ENCODE measurements at places on chromosomes 6 and 20. TPM values are rescaled to one million over a fixed set of nuclear protein-coding genes. Genes with fewer than 3 reads are reported as not detected.

PNPLA1 gene
- total RNA-seq: 0.22 TPM

GRCh38 chr20:8798505-8798904, 270.4 kb upstream of the PLCB4 start:
- no peak for DNase-seq

- DNase-seq: no peak
Measured at GRCh38 chr20:1264727-1265126, 1.4 kb upstream of the SNPH start.

DNA sequence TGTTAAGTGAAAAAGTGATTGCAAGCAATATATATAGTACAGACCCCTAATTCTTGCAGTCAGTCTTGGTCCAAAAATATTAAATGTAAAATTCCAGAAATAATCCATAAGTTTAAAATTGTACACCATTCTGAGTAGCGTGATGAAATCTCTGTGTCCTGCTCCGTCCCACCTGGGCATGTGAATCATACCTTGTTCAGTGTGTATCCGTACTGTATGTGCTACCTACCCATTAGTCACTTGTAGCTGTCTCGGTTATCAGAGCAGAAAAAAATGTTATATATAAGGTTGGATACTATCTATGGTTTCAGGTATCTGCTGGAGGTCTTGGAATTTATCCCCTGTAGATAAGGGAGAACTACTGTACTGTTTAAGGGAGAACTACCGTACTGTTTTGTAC, 16.3 kb downstream of the IRAK1BP1 start:
- DNase-seq: no peak

GRCh38 chr6:137787016-137787415, 80.0 kb upstream of the TNFAIP3 start:
- DNase-seq: no peak

DNA sequence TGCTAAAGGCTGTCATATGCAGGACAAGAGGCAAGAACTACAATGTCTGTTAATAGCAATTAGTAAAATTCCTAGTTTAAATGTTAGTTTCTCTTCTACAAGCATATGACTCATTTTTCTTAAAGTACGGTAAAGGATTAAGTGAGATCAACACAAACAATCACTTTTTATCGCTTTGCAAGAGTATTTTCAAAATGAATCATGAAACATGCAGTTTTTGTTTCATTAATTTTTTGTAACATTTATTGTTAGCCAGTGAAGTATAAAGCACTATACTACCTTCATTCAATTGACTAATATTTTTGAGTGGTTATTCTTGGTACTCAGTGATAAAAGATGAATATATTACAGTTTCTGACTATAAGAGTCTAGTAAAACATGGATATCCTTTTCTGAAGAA, 138.6 kb downstream of the AHI1 start:
- DNase-seq: no peak
